ENCODE measurements at places on chromosomes 2 and 18.

DNA sequence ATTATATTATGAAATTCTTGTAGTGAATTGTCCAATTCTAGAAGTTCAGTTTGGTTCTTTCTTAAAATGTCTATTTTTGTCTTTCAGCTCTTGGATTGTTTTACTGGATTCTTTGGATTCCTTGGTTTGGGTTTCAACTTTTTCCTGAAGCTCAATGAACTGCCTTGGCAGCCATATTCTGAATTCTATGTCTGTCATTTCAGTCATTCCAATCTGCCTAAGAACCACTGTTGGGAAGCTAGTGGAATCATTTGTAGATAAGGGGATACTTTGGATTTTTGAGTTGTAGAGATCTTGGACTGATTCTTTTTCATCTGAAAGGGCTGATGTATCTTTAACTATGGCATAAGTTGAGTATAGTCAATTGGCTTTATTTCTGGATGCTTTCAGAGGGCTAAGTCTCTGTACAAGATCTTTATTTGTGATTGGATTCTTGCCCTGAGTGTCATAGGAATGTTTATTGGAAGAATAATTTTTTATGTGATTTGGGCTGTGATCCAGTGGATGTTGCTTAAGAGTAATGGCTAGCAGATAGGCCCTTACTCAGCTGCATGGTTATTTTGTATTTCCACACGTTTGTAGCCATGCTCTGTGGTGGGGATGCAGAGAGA lies 42.3 kb downstream of the SERPINB7 start:
- no peaks in the 10 kb centered on the region for H3K36me3 ChIP-seq
- H3K4me1 ChIP-seq = no peaks in the 10 kb centered on the region
- peaks cover 10% of the 10 kb centered on the region for H3K27me3 ChIP-seq
- no peak for DNase-seq
- H3K4me3 ChIP-seq = no peak overlapping the region

GRCh38 chr2:236211296-236211695 lies 43.1 kb upstream of the GBX2 start:
- peaks cover 46% of the 10 kb centered on the region for H3K27me3 ChIP-seq
- no peak for DNase-seq
- H3K27ac ChIP-seq = no peak overlapping the region
- peaks cover 2% of the 10 kb centered on the region for H3K4me1 ChIP-seq

GRCh38 chr2:24721470-24721869 lies 71.7 kb downstream of the PTRHD1 start:
- H3K4me3 ChIP-seq = no peak overlapping the region
- H3K27me3 ChIP-seq = no peaks in the 10 kb centered on the region
- peaks cover 6% of the 10 kb centered on the region for H3K36me3 ChIP-seq
- peaks cover 12% of the 10 kb centered on the region for H3K4me1 ChIP-seq
- peak overlapping the region; percentile 76 for H3K27ac ChIP-seq

DNA sequence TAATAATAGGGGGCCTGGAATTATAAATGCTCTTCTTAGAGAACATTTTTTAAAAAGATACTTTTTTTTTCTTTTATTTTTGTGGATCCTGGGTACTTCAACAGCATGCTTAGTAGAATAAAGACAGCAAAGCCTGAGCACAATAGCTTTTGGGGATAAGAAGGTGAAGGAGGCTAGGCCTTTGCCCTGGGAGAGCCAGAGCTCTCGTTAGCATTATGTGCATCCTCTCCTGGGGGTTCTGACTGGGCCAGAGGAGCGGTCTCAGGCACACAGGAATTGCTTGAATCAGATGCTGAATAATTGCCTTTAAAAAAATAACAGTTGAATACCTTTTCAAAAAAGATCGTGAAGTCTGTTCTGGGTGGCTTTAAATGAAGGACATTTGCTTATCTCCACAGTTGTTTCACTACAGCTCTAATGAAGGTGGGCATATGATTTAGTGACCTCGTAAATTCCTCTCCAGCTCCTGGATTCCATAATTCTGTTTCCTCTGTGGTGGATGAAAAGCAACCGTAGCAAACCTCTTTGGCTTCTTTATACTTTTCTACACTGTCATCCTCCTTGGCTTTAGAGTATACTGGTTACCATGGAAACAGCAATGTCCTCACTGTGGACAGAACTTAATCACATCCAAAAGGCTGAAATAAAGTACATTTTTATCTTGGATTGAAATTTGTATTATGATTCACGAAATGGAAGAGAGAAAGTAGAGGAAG lies 133.8 kb downstream of the MAIP1 start:
- H3K36me3 ChIP-seq = peaks cover 3% of the 10 kb centered on the region
- peaks cover 40% of the 10 kb centered on the region for H3K27me3 ChIP-seq
- DNase-seq = no peak
- no peaks in the 10 kb centered on the region for H3K4me1 ChIP-seq

DNA sequence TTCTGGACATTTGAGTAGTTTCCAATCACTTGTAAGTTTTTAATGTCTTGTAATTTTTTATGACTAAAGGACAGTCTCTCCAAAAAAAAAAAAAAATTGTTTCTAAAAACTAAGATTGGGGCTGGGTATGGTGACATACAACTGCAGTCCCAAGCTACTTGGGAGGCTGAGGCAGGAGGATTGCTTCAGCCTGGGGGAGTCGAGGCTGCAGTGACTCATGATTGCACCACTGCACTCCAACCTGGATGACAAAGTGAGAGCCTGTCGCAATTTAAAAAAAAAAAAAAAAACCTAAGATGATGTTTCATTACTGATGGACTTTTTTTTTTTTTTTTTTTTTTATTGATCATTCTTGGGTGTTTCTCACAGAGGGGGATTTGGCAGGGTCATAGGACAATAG lies 34.4 kb upstream of the PKDCC start:
- no peaks in the 10 kb centered on the region for H3K27me3 ChIP-seq
- peaks cover 19% of the 10 kb centered on the region for H3K4me1 ChIP-seq
- H3K4me3 ChIP-seq = no peak overlapping the region
- no peaks in the 10 kb centered on the region for H3K36me3 ChIP-seq
- no peak for DNase-seq
- H3K27ac ChIP-seq = no peak overlapping the region

GRCh38 chr2:62042400-62042799 lies 136.9 kb downstream of the COMMD1 start:
- H3K27ac ChIP-seq = no peak overlapping the region
- peaks cover 8% of the 10 kb centered on the region for H3K4me1 ChIP-seq
- H3K36me3 ChIP-seq = peaks cover 2% of the 10 kb centered on the region
- no peak overlapping the region for H3K4me3 ChIP-seq

- no peaks in the 10 kb centered on the region for H3K4me1 ChIP-seq
- no peak overlapping the region for H3K27ac ChIP-seq
- H3K36me3 ChIP-seq = no peaks in the 10 kb centered on the region
- no peak overlapping the region for H3K4me3 ChIP-seq
These were observed 377.0 kb downstream of the DCC start for GRCh38 chr18:52716973-52717372.

DNA sequence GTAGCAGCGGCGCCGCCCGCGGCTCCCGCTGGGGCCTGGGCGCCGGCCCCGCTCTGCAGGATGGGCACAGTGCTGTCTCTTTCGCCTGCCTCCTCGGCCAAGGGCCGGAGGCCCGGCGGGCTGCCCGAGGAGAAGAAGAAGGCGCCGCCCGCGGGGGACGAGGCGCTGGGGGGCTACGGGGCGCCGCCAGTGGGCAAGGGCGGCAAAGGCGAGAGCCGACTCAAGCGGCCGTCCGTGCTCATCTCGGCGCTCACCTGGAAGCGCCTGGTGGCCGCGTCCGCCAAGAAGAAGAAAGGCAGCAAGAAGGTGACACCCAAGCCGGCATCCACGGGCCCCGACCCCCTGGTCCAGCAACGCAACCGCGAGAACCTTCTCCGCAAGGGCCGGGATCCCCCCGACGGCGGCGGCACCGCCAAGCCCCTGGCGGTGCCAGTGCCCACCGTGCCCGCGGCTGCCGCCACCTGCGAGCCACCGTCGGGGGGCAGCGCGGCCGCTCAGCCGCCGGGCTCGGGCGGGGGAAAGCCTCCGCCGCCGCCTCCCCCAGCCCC lies 369 bp downstream of the CDK5R2 start:
- no peak overlapping the region for H3K4me3 ChIP-seq
- peaks cover 77% of the 10 kb centered on the region for H3K27me3 ChIP-seq
- peaks cover 12% of the 10 kb centered on the region for H3K4me1 ChIP-seq
- no peak overlapping the region for H3K27ac ChIP-seq

- H3K4me3 ChIP-seq = no peak overlapping the region
- DNase-seq = no peak
- no peak overlapping the region for H3K27ac ChIP-seq
- H3K27me3 ChIP-seq = peaks cover 38% of the 10 kb centered on the region
These were observed 73.2 kb upstream of the ZCCHC2 start for GRCh38 chr18:62449490-62450104.

DNA sequence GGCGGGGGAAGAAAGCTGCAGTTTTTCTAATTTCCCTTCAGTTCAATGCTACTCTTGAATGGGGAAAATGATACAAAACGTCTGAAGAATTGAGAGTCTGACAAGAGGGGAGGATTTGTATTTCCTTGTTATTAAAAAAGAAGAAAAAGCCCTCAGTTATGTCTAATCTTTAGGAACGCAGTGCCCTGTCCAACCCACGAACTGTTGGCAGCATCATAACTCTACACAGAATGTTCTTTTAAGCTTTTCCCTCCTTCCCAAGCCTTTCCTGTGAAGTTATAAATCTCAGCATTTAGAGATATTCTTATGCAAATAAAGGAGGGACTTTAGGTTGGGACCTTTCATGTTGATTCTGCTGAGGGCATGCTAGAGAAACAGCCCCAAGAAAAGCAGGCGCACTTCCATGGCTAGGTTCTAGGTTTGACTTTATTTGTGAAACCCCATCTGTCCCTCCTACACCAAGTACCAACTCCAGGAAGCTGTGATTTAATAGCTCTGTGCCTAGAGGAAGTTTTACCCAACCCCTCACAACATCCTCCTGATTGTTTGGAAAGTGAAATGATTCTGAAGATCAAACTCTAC lies 288.6 kb downstream of the SETBP1 start:
- H3K36me3 ChIP-seq = no peaks in the 10 kb centered on the region
- H3K27ac ChIP-seq = no peak overlapping the region
- H3K4me3 ChIP-seq = no peak overlapping the region

GRCh38 chr2:220163486-220163885 lies 536.1 kb downstream of the SLC4A3 start:
- DNase-seq = no peak
- H3K4me3 ChIP-seq = no peak overlapping the region
- H3K27ac ChIP-seq = no peak overlapping the region
- peaks cover 8% of the 10 kb centered on the region for H3K27me3 ChIP-seq
- no peaks in the 10 kb centered on the region for H3K36me3 ChIP-seq

DNA sequence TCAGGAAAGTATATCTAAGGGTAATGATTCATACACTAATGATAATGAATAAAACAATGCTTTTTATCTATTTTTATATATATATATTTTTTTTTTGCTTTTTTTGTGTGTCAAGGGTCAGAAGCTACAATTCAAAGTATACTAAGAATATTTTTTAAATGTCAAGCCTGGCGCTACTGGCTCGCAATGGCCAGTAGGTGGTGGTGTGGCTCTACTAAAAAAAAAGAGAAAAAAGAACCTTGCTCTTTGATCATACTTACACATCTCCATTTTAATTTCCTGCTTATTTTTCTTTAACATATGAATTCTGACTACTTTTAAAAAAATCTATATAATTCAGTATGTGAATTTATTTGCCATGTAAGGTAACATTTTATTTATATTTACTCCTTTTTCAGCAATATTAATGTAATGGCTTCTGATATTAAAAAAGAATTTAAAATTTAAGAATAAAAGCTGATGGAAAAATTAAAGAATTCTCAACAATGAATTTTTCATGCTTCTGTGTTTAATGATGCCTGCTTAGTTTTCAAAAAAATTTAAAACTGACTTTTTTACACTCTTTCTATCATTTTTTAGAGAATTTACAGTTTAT lies 232.9 kb downstream of the GULP1 start:
- DNase-seq = no peak
- H3K4me3 ChIP-seq = no peak overlapping the region
- H3K36me3 ChIP-seq = no peaks in the 10 kb centered on the region
- no peak overlapping the region for H3K27ac ChIP-seq
- peaks cover 10% of the 10 kb centered on the region for H3K27me3 ChIP-seq
- H3K4me1 ChIP-seq = no peaks in the 10 kb centered on the region

GRCh38 chr2:165390875-165391274 lies 78.6 kb upstream of the CSRNP3 start:
- H3K27me3 ChIP-seq = peaks cover 14% of the 10 kb centered on the region
- H3K4me1 ChIP-seq = peaks cover 6% of the 10 kb centered on the region
- no peak overlapping the region for H3K4me3 ChIP-seq
- no peak overlapping the region for H3K27ac ChIP-seq

DNA sequence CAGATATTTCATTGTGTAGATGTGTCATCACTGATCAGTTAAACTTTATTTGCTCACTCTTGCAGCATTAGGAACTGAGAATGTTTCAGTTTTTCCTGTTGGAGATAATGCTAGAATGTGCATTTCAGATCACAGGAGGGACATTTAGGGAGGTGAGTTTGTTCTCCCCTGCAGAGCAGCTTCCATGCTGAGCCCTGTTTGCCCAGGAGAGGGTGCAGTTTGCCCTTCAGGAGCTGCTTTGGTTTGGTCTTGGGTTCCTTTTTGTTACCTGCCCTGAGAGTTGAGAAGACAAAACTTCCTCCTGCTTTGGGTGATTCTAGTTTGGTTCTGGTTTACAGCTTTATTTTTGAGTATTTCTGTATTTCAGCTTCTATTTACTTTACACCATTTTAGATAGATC lies 49.9 kb downstream of the DGKD start:
- peak; percentile 34 for DNase-seq
- H3K27ac ChIP-seq = peak overlapping the region; percentile 96
- H3K4me3 ChIP-seq = no peak overlapping the region
- H3K36me3 ChIP-seq = peaks cover 2% of the 10 kb centered on the region
- H3K27me3 ChIP-seq = no peaks in the 10 kb centered on the region
- H3K4me1 ChIP-seq = peaks cover 46% of the 10 kb centered on the region

DNA sequence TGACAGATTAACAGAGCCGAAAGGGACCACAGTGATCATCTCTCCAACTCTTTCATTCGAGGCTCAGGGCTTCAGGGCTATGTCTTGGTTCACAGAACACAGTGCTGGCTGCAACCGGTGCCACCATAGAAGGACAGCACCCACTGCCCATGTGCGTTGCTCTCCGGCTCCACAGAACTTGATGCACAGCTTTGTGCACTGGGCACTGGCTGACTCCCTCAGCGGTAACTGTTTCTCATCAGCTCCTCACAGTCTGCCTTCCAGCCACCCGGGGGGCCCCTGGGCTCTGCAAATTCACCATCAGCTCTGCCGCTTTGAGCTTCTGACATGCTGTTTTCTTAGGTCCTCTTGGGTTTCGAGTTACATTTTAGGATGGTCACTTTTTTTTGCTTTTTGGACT lies 124.3 kb upstream of the RAB12 start:
- peaks cover 41% of the 10 kb centered on the region for H3K27me3 ChIP-seq
- H3K27ac ChIP-seq = no peak overlapping the region
- H3K4me3 ChIP-seq = no peak overlapping the region

- H3K27ac ChIP-seq = no peak overlapping the region
- DNase-seq = no peak
- no peaks in the 10 kb centered on the region for H3K27me3 ChIP-seq
- H3K4me1 ChIP-seq = peaks cover 4% of the 10 kb centered on the region
- H3K4me3 ChIP-seq = no peak overlapping the region
These were observed 87.3 kb downstream of the ACTR2 start for GRCh38 chr2:65314801-65315441.

GRCh38 chr2:196249860-196250259 lies 78.5 kb upstream of the STK17B start:
- no peaks in the 10 kb centered on the region for H3K27me3 ChIP-seq
- H3K4me1 ChIP-seq = peaks cover 49% of the 10 kb centered on the region
- H3K4me3 ChIP-seq = no peak overlapping the region
- H3K27ac ChIP-seq = peak overlapping the region; percentile 56
- peaks cover 3% of the 10 kb centered on the region for H3K36me3 ChIP-seq
